ENCODE measurements at places on chromosomes 11 and 22.

DNA sequence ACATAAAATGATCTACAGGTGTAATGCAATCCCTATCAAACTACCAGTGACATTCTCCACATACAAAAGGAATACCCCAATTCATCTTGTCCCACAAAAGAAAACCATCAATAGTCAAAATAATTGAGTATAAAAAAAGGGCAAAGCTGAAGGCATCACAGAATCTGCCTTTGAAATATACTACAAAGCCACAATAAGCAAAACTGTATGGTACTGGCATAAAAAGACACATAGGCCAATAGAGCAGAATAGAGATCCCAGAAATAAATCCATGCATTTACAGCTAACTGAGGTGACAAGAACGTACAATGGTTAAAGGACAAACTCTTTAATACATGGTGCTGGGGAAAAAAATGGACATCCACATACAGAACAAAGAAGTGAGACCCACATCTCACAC, 31.8 kb downstream of the ZNF195 start:
- no peak for DNase-seq

GRCh38 chr11:46305295-46305694, 27.8 kb downstream of the CREB3L1 start:
- no peak for DNase-seq

DNA sequence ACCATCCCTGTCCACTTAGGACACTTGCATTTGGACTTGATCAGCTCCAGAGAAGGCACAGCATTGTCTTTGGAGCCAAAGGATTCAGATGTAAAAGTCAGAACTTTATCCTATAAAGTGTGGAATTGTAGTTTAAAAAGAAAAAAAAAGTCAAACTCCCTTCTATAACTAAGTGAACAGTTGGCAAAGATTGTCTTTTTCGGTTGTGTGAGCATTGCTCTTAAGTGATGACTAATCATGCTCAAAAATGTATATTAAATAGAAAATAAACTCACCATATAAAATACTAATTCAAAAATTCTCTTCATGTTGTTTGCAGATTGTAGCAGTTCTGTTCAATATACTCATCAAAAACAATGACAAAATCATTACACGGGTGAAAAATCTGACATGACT, 93.8 kb downstream of the ETS1 start:
- DNase-seq, result no peak

DNA sequence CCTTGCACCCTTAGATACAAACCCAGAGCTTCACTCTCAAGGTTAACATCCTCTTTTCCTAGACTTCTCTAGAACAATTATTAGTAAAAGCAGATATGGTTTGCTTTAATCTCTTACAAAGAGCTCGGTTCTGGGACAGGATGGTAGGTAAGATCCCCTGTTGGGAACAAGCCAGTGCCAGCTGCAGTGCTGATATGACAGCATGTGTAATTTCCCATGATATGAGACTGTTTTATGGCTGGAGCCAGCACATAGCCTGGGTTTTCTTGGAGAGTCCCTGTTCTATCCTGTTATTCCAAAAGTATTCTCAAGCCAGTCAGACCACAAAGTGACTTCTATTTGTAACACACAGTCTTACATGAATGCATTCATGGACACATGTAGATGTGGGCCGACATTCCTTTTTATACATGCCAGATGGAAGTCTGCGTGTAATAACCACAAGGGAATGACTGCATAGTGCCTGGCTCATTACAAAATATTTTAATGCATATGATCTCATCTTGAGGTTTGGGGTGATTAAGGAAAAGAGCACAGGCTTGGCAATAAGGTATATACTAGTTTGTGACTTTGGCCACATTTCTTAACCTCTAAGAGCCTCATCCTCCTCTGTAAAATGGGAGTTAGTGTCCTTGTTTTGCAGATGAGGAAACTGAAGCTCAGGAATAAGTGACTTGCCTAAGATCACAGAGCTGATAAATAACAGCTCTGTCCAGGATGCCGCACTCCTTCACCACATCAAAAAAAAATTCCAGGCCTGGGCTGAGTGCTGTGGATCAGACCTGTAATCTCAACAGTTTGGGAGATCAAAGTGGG, 21.8 kb downstream of the CLMP start:
- no peak for DNase-seq

GRCh38 chr11:8202516-8203413, 33.9 kb upstream of the RIC3 start:
- DNase-seq, result no peak

- no peak for DNase-seq
Measured at GRCh38 chr11:96817482-96818399, 427.9 kb downstream of the JRKL start.

- DNase-seq, result no peak
Measured at GRCh38 chr11:104148706-104149105, 15.2 kb downstream of the PDGFD start.

DNA sequence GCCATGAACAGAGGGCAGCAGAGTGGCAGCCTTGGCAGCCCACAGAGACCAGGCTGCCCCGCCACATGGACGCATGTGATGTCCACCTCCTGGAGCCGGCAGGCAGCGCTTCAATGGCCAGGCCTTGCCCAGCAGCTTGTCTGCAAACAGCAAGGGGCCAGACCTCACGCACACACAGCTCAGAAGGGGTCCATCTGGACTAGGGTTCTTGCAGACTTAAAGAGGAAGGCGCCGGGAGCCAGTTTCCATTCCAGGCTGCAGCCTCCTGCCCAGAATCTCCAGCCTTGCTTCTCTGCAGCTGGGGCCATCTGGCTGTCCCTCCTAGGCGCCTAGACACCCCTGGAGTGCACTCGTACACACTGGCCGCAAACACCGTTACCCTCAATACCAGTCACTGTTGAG, 91.9 kb upstream of the TMEM45B start:
- DNase-seq, result no peak

- DNase-seq, result no peak
Measured at GRCh38 chr11:35615921-35616900, 2.0 kb upstream of the FJX1 start.

All from activated T-cell treated with anti-CD3 and anti-CD28 coated beads, Interleukin-2, amount 50 U/mL, for 4 hours (primary cell).